ENCODE measurements at places on chromosomes 12 and 14.

DNA sequence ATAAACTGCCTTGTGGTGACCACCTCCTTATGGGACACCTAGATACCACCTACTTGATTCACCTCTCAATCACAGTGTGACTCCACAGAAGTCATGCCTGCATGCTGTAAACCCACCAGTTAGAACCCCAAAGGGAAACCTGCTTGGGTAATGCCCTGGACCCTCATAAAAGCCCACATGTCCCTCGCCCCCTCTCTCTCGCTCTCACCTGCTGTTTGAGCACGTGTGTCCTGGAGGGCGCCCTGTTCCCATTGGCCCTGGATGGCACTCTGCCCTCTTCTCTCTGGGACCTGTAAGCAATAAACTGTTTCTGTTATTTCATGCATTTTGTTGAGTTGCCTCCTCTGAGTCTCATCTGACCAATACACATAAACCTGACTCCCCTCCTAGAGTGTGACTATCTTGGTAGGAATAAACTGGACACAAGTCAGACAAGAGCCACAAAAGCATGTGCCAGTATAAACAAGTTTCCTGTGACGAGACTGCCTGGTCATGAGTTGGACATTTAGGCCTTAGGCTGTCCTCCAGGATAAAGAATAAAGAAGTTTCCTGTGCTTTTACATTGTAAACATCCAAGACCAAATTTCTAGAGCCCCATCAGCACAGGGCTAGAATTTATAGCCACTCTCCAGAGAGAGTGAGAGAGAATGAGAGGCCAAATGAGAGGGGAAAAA is 8.6 kb downstream of the IFI27L2 start:
- DNase-seq: no peak

DNA sequence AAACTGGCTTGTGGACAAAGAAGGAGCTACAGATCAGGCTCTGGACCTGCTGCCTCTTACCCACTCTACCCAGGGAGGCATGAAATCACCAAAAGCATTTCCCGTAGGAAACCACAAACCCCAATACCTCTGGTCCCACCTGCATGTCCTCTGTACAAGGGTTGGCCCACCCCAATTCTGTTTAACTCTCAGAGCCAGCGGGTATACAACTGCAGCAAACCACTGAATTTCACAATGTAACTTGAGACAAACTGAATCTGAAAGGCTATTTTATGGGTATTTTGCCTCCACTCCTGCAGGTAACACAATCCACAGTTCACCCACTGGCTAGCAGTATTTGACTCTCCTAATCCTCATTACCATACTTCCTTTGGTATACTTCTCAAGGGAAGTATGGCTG is 16.5 kb downstream of the SIX1 start:
- DNase-seq: no peak

DNA sequence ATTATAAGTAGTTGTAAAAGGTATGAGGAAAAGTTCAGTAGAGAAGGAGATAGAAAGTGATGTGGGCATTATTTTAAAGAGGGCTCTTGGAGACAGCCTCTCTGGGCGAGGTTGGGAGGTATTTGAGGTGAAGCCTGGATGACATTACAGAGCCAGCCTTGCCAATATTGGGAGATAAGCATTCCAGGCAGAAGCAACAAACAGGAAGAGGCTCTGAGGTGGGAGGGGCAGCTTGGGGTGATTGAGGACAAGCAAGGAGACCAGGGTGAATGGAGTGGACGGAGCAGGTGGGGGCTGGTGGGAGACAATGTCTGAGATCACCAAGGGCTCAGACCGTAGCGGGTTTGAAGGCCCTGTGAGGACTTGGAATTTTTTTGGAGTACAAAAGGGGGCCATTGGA is 87.3 kb downstream of the DYRK2 start:
- DNase-seq: no peak

DNA sequence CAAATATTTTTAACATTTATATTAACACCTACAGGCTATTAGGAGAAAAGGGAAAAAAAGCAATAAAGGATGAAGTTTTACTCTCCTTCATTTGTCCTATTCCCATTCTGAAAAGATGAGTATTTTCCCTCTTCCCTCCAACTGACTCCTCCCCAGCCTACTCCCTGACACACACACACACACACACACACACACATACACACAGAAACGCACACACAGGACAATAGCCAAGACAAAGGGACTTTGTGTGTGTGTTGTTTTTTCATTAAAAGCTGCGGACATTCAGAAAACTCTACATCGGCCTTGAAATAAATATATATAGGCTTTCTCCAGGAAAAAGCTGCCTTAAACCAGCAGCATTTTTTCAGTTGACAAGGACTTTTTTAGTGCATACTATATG is 74.8 kb downstream of the PRKAB1 start:
- no peak for DNase-seq

DNA sequence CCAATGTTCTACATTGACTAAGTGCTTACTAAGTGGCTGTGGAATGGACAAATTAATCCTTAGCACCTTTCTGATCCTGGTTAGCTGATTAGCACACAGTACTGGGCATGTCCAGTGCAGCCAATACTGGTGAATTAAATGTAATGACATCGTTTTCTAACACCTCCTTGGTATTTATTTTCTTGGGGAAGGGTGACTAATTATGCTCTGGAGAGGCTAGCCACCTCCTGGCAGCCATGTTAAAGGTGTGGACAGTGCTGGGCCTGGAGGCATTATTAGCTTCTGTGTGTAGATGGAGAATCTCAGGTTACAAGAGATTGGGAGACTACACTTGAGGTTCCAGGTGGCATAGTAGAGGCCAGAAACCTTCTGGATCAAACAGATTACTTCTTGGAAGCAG is 230.9 kb upstream of the DDHD1 start:
- no peak for DNase-seq

- DNase-seq: no peak
These were observed 104.0 kb upstream of the EIF5 start for GRCh38 chr14:103230021-103230420.

GRCh38 chr14:93720981-93721483 is 67.3 kb downstream of the PRIMA1 start:
- DNase-seq: no peak

- DNase-seq: no peak
These were observed 1.2 kb downstream of the FUT8 start for GRCh38 chr14:65413739-65414045.

- no peak for DNase-seq
These were observed 162.1 kb upstream of the AVPR1A start for GRCh38 chr12:63313139-63313538.

GRCh38 chr14:103708750-103709187 is 6.5 kb downstream of the XRCC3 start:
- DNase-seq: no peak

DNA sequence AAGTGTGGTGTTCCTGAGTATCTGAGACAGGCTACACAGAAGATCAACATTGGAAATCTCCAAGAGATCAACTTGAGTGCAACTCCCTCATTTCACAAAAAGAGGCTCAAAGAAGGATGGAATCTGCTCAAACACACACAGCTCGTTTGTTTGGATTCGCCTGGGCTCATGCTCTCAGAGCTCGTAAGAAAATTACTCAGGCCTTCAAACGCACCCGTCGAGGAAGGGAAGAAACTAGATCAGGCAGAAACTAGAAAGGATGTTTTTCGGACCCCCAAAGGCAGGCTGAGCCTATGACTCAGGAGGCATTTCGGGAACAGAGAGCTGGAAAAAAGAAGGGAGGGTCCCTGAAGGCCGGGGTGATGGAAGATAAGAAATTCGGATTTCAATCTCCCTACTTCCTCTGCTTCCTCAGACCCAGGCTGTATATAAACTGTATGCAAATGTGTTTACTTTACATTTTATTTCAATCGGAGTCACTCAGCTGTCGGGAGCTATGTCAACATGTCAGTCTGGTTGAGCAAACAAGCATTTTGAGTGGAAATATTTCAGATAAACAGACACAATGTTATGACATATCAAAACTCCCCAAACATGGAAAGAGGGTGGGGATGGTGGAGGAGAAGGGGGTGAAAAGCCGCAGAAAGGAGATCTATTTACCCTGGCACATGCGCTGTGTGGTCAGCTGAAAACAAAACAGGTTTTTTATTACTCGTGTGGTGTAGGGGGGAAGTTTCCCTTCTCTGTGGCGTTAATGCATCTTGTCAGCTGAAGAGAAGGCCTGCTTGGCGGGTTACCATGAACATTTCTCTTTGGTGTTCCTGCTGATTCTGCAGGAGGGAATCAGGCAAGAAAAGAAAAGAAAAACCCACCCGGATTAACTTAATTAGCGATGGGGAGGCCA is 129.1 kb upstream of the TBX3 start:
- no peak for DNase-seq

- DNase-seq: peak; percentile 52
These were observed 10.6 kb upstream of the MLXIP start for GRCh38 chr12:122067966-122068365.

- no peak for DNase-seq
These were observed 42.4 kb upstream of the CCDC196 start for GRCh38 chr14:66443785-66444184.

GRCh38 chr14:22623047-22623446 is 21.1 kb downstream of the OR6J1 start:
- DNase-seq: no peak

GRCh38 chr12:122730215-122731014 is at the start of gene HCAR1:
Gene HCAR1 (minus strand): TSS chr12:122730844. CDS start chr12:122730339, 505 bp downstream.
- DNase-seq: peak; percentile 66

All from activated naive CD8-positive, alpha-beta T cell treated with anti-CD3 and anti-CD28 coated beads for 36 hours (primary cell).